ENCODE measurements at places on chromosomes 16 and 17.

DNA sequence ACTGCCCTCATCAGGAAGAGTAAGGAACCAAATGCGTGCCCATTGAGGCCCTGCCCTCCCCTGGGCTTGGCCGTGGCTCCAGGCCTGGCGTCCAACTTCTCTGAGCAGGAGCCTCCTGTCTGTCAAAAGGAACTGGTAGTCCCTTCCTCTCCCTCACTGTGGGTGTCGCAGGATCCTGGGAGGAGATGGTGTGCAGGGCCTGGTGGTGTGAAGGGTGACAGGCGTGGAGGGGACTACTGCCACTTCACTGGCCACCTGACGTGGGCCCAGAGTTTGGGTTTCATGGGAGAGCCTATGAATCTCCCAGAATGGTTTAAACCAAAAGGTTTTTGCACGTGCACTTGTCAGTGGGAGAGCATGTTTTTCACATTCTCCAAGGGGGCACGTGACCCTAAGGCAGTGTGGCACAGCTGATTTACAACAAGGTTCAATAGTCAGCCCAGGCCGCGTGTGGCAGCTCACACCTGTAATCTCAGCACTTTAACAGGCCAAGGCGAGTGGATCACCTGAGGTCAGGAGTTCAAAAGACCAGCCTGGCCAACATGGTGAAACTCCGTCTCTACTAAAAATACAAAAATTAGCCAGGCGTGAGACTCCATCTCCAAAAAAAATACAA lies 12.5 kb downstream of the ARL2BP start:
- DNase-seq, result no peak

DNA sequence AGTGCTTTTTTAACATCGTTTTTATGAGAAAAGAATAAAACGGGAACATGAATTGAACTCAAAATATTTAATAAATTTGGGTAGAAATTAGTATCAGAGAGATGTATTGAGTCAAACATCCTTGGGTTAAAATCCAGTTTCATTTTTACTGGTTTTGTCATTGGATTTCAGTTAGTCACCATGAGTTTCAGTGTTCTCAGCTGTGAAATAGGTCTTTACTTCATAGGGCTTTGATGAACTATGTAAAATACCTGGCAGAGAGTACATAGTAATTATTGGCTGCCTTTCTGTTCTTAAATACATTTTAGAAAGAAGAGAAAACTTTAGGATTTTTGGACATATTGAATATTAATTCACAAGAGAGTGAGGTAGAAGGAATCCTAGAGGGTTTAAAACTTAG lies 105.8 kb downstream of the TANC2 start:
- no peak for DNase-seq

- no peak for DNase-seq
Observed at GRCh38 chr17:46166692-46167249, 26.5 kb downstream of the KANSL1 start.

DNA sequence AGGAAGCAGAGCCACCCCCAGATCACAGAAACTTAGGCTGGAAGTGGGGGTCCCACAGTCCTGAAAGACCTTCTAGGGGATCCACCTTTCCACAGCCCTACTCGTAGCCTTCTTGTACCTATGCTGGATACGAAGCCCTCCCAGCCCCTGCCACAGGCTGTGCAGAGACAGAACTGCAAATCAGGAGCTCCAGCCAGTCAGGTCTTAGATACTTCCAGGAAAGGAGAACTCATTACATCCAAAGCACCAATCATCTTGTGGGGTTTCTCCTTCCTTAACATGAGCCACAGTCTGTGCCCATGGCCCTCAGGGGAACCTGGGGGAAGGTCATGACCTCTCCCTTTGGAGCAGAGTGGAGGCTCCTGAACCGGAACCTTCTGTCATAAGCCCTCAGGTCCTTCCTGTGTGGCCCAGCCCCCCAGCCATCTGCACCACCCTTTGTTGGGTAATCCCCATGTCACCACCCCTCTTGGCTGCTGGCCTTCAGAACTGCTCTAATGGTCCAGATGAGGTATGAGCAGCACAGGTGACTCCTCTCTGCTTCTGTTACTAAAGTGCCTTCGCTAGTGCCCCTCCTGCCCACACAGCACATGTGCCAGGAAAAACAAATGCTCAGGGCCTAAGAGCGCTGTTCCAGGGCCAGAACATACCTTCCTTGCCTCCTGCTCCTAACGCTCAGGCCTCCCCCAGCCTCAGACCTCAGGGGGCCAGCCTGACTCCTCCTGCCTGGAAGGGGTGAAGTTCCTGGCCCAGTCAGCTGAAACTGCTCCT lies 14.6 kb downstream of the SRCIN1 start:
- DNase-seq, result no peak

- DNase-seq, result no peak
Observed at GRCh38 chr17:51118330-51119195, 2.1 kb downstream of the SPAG9 start.

DNA sequence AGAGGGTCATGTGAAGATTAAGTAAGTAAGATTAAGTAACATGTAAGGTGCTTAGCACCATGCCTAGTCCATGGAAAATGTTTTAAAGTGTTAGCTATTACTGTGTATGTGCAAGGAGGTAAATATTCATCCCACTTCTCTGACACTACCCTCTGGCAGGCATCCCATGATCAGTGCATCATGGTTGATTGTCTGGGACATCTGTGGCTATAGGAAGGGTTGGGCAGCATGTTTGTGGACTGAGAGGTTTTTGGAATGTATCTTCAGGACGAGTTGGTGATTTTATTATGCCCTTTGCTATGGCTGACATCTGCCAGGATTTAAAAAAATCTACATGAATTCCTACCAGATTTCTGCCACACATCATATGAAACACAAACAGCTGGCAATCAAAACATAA lies 6.5 kb upstream of the TAOK1 start:
- no peak for DNase-seq

DNA sequence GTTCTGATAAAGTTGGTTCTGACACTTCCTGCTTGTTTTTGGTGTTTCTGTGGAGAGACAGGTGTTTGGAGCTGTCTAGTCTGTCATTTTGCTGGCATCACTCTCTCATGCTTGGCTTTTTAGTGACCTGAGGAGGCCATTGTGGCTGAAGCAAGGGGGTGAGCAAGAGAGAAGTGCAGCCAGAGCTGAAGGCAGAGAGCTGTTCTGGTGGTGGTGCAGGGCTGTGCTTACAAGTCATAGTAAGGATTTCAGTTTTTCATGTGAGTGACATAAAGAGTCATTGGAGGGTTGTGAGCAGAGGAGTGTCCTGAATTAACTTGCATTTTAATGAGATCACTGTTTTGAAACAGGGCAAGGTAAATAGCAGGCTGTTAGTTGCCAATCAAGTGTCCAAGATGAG lies 97.5 kb downstream of the CHD9 start:
- no peak for DNase-seq

- DNase-seq, result no peak
Observed at GRCh38 chr16:47905771-47906170, 250.0 kb downstream of the ABCC12 start.

DNA sequence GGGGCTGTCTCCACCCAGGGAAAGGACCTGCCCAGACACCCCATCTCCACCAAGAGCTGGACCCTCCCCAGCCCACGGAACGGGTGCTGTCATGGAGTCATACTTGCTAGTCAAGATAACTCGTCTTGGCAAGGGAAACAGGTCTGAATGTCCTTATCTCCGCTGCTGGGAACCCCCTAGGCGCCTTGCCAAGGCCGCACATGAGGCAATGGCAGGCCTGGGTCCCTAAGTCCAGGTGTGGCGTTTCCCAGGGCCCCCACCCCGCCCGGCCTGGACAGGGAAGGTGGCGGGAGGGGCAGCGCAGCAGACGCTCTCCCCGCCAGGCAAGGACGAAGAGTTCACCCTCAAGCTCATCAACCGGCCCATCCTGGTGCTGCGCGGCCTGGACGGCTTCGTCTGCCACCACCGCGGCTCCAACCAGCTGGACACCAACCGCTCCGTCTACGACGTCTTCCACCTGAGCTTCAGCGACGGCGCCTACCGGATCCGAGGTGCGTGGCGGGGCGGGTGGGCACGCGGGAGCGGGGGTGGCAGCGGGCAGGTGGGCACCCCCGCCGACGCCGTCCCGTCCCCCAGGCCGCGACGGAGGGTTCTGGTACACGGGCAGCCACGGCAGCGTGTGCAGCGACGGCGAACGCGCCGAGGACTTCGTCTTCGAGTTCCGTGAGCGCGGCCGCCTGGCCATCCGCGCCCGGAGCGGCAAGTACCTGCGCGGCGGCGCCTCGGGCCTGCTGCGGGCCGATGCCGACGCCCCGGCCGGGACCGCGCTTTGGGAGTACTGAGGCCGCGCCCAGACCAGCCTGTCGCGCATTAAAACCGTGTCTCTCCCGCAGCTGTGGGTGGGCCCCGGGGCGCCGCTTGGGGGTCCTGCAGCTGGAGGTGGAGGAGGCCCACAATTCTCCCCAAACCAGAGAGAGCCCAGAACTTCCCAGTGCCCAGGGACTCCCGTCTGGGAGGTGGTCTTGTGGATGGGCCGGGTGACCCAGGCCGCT lies 8.4 kb downstream of the FSCN2 start:
- peak; percentile 72 for DNase-seq

DNA sequence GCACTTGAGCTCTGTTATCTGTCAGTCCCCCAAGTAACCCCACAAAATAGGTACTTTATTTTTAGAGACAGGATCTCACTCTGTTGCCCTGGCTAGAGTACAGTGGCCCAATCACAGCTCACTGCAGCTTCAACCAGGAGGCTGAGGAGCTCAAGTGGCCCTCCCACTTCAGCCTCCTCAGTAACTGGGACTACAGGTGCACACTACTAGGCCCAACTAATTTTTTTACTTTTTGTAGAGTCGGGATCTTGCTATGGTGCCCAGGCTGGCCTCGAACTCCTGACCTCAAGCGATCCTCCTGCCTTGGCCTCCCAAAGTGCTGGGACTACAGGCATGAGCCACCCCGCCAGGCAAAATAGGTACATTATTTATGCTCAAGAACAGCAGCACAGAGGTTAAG lies 99.6 kb downstream of the MGAT5B start:
- DNase-seq, result no peak

DNA sequence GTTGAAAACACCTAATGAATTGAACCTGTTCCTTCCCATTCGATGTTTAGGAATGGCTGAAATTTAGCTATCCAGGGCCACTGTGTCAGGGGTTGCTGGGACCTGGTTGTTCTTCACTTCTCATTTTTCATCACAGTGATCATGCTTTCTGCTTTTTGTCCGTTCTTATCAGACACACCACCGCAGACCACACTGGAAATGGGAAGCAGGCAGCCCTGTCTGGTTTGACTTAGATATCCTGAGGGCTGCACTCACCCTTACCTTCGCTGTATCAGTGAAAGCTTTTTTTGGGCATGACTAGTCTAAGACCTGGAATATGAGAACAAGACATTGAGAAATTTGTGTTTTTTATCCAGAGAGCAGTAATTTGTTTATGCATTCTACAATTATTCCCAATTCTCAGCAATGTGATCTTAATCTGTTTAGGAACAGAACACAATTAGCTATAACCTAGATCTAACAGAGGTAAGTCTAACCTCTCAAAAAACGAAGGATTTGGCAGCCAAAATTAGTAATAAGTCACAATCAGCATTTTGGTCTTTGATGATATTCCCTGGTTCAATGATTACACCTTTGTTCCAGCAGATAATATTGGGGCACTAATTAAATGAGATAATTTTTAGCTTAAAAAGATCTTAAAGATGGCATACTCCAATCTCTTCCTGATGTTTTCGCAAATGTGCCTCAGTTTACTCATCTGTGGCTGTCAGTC lies 126.0 kb upstream of the GOT2 start:
- DNase-seq, result no peak

DNA sequence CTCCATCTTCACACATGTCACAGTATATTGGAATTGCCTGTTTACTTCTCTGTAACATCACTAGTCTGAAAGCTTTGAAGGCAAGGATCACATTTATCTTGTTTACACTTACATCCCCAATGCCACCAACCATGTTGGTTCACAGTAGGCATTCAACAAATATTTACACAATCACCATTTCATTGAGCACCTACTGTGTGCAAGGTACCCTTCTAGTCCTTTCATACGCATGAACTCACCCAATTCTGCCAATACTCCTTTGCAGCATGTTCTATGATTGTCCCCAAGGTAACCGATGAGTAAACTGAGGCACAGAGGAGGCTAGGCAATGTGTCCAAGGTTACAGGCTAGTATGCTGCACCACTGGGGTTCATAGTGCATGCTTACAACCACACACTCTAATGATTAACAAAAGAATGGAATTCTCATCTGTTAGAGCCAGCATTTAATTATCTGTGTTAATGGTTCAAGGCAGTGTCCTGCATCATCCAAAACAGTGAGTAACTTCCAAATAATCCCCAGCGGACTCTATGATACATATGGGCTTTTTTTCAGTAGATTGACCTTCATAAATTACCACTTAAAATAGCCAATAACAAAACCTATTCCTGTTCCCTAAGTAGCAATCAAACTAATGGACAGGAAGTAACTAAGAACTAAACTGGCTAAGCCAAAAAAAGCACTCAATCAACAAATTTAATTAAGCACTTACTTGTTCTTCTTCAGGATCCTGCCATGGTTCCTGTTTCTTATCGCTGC lies 364.5 kb upstream of the XYLT1 start:
- DNase-seq, result no peak

- DNase-seq, result no peak
Observed at GRCh38 chr16:55490301-55490700, 11.3 kb downstream of the MMP2 start.

- no peak for DNase-seq
Observed at GRCh38 chr16:85029408-85029784, 1.8 kb downstream of the KIAA0513 start.

DNA sequence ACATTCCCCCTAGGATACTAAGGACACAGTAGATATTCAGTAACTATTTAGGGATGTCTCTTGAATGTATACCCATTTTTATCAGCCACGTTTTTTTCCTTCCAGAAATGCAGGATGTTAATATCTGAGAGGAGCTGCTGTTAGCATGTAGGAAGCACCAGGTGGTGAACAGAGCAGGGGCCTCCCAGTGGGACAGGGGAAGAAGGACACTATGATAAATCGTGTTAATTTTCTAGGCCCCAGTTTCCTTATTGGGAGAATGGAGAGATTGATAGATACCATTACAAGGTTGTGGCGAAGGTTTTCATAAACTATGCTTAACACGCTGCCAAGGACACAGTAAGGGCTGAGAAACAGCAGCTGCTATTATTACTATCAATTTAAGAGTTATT lies 45.4 kb downstream of the PRSS54 start:
- DNase-seq, result no peak

- DNase-seq, result no peak
Observed at GRCh38 chr16:76360404-76360803, 83.2 kb downstream of the CNTNAP4 start.

- DNase-seq, result no peak
Observed at GRCh38 chr16:22016927-22017326, 9.0 kb downstream of the MOSMO start.

DNA sequence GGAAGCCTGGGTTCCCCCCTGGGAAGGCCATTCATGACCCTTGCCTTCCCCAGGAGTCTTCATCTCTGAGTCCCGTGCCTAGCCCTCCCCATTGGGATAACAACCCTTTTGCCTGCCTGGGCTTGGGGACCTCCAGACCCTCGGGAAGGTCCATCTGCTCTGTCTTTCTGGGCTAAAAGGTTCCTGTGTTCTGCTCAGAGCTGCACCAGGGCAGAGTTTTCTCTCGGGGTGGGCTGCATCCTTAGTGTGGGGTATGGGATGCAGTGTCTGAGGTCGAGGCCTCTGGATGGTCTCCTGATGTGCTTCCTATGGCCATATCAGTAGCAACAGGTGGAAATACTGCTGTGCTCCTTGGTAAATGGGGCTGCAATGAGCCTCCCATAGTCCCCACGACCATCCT lies 22.9 kb upstream of the PLLP start:
- DNase-seq, result no peak

Measured in iPS-NIHi11 (cell line).